ENCODE measurements at places on chromosomes 7 and 10.

GRCh38 chr7:157717211-157718174 lies 380.7 kb downstream of the DNAJB6 start:
- no peak for DNase-seq

GRCh38 chr7:131021460-131021859 lies 287.5 kb upstream of the KLF14 start:
- DNase-seq = no peak

DNA sequence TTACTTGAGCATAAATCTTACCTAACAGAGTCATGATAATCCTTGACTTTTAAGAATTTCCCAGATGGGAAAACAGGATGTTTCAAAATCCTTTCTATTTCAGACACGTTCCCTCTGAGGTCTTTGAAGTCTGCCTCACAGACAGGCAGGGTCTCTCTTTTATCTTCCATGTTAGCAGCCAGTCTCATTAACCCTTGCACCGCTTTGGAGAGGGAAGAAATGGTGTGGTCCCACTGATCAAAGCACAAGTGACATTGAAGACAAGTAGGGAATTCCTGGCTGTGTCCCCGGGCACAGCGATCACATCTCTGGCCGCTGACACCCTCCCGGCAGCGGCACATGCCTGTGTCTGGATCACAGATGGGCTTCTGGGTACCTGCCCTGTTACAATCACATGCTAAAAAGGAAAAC lies 52.7 kb upstream of the LAMB1 start:
- DNase-seq = no peak

- no peak for DNase-seq
Observed at GRCh38 chr10:63376560-63377304, 89.0 kb downstream of the JMJD1C start.
